ENCODE measurements at places on chromosomes 2 and 18. TPM values are rescaled to one million over a fixed set of nuclear protein-coding genes. Genes with fewer than 3 reads are reported as not detected.

GRCh38 chr2:138209009-138209408 lies 244.7 kb downstream of the HNMT start:
- DNase-seq: no peak

Gene TXNDC2
- polyA plus RNA-seq: not detected

DNA sequence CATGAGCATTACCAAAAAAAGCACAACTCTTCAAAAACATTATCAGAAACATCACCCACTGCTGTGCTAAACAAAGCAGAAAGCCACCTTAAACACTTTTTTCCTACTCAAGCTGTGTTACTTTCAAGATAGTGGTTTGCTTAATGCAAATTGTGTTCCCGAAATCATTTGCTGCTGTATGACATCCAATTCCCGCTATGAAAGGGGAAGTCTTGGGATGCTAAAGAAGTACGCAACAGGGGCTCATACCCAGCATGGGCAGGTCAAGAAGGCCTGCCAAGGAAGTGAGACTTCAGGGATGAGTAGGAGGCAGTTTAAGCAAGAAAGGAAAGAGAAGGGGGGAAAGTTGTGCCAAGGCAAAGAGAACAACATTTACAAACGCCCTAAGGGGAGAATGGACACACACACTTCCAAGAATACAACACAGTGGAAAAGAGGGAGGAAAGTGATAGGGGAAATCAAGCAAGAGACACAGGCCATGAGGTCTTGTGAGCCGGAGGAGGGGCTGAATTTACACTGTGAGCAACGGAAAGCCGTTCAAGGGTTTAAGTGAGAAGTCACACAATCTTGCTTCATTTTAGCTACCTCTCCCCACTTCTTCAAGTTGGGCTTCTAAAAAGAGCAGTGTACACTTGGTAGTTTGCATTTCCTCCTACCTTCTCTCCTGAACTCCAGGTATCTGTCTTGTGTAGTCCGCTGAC lies 4.0 kb downstream of the PTPN2 start:
- DNase-seq: peak; percentile 59

DNA sequence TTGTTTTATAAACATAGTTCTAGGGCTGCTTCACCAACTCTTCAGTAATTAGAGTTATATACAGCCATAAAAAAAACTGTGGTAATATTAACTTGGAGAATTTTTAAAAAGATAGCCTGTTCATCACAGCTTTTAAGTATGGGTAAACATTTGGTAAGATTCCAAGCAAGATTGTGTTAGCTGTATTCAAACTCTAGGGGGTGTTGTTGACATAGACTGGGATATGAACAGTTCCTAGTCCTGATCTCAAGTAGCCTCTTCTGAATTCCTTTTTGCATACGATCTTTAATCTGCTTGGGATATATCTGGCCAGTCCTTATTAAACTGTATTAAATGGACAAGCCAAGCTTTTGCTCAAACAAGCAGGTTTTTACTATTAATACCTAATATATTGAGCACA lies 13.4 kb downstream of the NOP58 start:
- no peak for DNase-seq

Gene PRKD3
- polyA plus RNA-seq: 28.9 TPM

GRCh38 chr2:134449751-134450513 lies 196.1 kb downstream of the MGAT5 start:
- no peak for DNase-seq

Gene REG1A
- not detected for polyA plus RNA-seq

- DNase-seq: no peak
Measured at GRCh38 chr2:226213717-226214116, 585.9 kb downstream of the IRS1 start.

Measured in B cell (primary cell).